ENCODE measurements at places on chromosomes 1 and 21.

GRCh38 chr1:100767176-100767890 lies 47.8 kb downstream of the VCAM1 start:
- no peak for DNase-seq

- DNase-seq, result no peak
Observed at GRCh38 chr1:28865997-28866650, 48.2 kb upstream of the EPB41 start.

DNA sequence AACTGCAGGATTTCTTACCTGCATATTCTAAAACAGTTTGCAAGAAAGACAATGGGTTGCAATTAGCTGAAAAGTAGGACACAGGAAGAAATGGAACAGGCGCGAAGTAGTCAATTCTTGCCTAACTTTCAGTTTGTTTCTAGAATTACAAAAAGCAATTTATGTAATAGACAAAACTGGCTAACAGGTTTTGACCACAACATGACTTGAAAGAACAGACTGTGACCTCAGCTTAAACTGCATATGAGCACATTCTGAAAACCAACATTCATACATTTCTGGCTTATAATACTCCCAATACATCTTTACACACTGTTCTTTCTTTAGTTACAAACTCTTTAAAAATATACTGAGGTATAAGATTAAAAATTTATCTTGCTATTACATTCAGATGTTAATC lies 405.9 kb upstream of the B3GALT2 start:
- no peak for DNase-seq

GRCh38 chr1:47853059-47853458 lies 144.1 kb downstream of the TRABD2B start:
- DNase-seq, result no peak

GRCh38 chr1:188247255-188247654 lies 1418.5 kb downstream of the PLA2G4A start:
- no peak for DNase-seq

- no peak for DNase-seq
Observed at GRCh38 chr1:25217598-25218232, 14.6 kb downstream of the SYF2 start.

DNA sequence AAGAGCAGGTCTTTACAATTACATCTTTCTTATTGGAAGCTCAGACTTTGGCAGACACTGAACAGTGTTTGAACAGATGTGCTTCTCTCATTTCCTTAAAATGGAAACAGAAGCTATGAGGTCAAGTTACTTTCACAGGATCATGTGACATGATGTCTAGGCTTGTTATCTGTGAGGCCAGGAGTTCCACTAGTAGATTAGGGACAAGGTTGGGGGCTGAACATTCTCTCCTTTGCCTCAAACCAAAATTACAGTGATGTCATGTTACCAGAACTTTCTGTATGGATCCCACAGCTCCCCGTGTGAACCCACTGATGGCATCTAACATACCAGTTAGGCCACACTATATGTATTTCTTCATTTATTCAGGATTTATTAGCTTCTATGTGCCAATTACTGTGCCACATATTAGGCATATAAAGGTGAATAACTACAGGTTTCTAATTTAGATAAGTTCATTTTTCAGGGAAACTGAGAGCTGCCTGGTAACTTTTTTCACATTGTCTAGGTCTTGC lies 6.0 kb downstream of the DYNLT5 start:
- DNase-seq, result no peak

- DNase-seq, result no peak
Observed at GRCh38 chr1:228336308-228337030, 70.2 kb downstream of the TRIM11 start.

- DNase-seq, result no peak
Observed at GRCh38 chr1:16992675-16993074, 12.3 kb upstream of the MFAP2 start.

DNA sequence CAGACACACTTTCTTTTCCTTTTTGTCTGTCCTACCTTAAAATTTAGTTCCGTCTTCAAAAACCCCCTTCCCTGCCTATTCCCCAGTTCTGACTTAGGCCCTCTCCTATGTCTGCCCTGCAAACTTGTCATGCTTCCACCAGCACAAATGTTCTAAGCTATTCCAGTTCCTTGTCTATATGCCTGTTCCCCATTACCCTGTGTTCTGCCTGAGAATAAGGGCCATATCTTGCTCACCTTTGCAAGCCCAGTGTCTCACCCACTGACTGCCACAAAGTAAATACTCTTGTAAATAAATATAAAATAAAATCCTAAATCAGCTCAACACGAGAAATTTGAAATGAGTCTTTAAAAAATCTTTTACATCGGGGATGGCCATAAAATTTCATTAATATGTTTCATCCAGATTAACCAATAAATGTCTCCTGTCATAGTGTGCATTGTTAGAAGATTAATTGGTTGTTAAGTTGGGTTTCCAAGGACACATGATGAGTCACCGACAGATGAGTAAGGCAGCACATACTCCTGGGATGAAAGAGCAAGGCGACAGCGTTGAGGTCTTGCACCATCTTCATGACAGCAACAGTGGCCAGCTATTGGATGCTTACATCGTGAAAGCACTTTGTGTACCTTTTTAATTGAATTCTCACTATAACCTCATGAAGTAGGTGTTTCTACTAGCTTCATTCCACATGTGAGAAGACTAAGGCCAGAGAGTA lies 92.6 kb upstream of the NGF start:
- DNase-seq, result peak; percentile 16

- no peak for DNase-seq
Observed at GRCh38 chr1:241136389-241136788, 220.6 kb downstream of the RGS7 start.

- no peak for DNase-seq
Observed at GRCh38 chr1:215256936-215257679, 174.6 kb downstream of the KCNK2 start.

DNA sequence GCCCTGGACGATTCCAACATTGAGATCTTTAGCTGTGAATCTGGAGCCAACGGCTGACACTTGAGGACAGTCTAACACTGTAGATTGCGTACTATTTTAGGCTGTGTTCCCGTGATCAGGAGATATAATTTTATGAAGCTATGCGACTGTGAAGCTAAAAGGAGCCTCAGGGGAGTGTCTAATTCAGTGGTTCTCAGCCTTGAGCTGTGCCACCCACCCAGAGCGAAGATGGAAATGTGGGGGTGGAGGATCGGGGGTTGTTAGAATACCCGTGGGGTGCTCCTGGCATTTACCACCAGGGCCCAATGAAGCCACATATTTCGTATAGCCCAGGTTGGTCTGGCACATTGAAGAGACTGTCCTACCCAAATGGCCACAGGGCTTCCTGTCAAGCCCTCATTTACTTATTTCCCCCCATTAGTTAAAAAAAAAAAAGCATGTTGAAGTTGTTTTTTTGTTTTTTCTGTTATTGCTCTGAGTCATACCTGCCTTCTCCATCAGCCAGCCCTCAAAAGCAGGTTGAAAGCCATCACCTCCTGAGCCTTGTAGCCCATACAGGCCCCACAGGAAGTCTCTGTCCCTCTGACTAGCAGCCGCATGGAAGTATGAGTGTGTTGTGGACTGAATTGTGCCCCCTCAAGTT lies 141.7 kb downstream of the GALNT2 start:
- DNase-seq, result peak; percentile 64

DNA sequence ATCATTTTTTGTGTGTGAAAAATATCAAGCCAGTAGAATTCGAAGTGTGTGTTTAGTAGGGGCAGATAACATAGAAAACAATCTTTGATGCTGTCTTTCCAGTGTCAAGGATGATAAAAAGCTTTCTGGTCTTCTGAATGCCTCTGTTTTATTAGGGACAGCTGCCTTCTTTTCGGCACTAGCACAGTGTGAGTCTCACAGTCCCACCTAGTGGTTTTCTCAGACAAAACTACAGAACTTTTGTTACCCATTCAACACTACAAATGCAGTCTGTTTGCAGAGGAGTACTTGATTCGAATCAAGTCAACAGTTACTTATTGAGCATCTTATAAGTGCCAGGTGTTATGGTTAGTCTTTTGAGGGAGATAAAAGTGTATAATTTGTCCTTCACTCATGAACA lies 30.6 kb upstream of the MCOLN3 start:
- DNase-seq, result no peak

- DNase-seq, result no peak
Observed at GRCh38 chr1:247647864-247648263, 31.7 kb downstream of the OR13G1 start.

DNA sequence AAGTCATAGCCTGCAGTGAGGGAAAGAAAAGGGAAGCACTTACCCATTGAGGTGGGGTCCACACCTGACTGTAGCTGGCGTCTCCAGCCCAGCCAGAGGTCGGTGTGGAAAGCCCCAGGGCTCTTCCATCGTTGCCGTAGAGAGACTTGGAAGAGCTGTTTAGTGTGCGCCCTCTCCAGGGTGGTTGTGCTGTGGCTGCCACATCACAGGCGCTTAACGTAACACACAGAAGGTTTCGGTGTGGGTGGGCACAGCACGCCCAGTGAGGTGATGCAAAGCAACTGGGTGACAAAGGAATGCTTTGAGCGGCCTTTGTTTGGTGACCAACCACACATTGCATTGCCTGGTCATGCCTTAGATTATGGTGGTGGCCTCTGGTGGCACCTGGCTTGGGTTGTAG lies 36.8 kb upstream of the KIF1B start:
- no peak for DNase-seq

GRCh38 chr1:107096690-107097089 lies 40.2 kb downstream of the PRMT6 start:
- no peak for DNase-seq
